Endothelial cell (in vitro differentiated cells): ENCODE measurements at places on chromosomes 11 and 22. TPM values are rescaled to one million over a fixed set of nuclear protein-coding genes. Genes with fewer than 3 reads are reported as not detected.

PLAAT4 gene
- total RNA-seq: not detected

OR4A16 gene
- not detected for total RNA-seq

SERPIND1 gene
- total RNA-seq: 0.18 TPM

AASDHPPT gene
- total RNA-seq: 26.7 TPM

IMMP1L gene
- 20.9 TPM for total RNA-seq

TRPC6 gene
- 0.51 TPM for total RNA-seq

ARHGAP8 gene
- 0.80 TPM for total RNA-seq

KRTAP5-3 gene
- not detected for total RNA-seq

GRCh38 chr11:46305295-46305694 is 27.8 kb downstream of the CREB3L1 start:
- no peak overlapping the region for H3K4me3 ChIP-seq
- H3K27ac ChIP-seq: no peak overlapping the region
- DNase-seq: no peak
- H3K4me1 ChIP-seq: no peaks in the 10 kb centered on the region
- H3K36me3 ChIP-seq: peaks cover 6% of the 10 kb centered on the region
- H3K27me3 ChIP-seq: no peaks in the 10 kb centered on the region

DNA sequence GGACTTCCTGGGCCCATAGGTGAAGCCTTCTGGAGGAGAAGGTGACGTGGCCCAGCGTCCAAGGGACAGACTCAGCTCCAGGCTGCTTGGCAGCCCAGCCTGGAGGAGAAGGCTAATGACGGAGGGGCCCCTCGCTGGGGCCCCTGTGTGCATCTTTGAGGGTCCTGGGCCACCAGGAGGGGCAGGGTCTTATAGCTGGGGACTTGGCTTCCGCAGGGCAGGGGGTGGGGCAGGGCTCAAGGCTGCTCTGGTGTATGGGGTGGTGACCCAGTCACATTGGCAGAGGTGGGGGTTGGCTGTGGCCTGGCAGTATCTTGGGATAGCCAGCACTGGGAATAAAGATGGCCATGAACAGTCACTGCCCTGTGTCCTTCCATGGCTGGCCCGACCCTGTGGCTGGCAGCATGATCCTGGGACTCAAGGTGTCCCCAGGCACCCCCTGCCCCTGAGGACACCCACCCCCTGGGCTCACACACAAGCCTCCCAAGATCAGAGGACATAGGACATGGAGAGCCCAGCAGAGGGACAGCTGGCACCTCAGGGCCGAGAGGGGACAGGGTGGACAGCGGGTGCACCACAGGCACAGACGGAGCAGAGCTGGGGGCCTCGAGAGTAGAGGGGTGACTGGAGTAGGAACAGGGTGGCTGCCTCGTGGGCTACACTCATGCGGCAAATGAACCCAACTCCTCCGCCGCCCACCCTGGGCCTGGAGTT is 10.1 kb downstream of the SIGIRR start:
- no peak overlapping the region for H3K4me3 ChIP-seq
- H3K27me3 ChIP-seq: peaks cover 4% of the 10 kb centered on the region
- H3K4me1 ChIP-seq: no peaks in the 10 kb centered on the region
- DNase-seq: no peak

DNA sequence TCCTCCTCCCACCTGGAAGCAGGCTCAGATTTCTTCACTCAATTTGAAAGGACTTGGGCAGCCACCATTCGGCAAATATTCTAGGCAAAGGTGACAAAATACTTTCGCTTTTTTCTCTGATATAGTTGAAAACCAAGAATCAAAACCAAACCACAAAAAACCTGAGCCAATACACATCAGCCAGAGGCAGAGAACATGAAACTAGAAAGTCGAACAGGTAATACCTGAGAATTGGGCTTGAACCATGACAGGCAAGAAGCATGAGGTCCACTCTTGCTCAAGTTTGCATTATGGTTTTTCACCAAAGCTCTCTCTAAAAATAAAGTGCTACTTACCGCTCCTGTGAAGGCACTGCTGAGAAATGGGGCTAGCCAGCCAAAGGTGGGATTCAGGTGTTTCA is 26.2 kb upstream of the LDLRAD3 start:
- DNase-seq: no peak
- no peaks in the 10 kb centered on the region for H3K36me3 ChIP-seq
- H3K27ac ChIP-seq: no peak overlapping the region
- no peak overlapping the region for H3K4me3 ChIP-seq
- H3K4me1 ChIP-seq: peaks cover 16% of the 10 kb centered on the region

DNA sequence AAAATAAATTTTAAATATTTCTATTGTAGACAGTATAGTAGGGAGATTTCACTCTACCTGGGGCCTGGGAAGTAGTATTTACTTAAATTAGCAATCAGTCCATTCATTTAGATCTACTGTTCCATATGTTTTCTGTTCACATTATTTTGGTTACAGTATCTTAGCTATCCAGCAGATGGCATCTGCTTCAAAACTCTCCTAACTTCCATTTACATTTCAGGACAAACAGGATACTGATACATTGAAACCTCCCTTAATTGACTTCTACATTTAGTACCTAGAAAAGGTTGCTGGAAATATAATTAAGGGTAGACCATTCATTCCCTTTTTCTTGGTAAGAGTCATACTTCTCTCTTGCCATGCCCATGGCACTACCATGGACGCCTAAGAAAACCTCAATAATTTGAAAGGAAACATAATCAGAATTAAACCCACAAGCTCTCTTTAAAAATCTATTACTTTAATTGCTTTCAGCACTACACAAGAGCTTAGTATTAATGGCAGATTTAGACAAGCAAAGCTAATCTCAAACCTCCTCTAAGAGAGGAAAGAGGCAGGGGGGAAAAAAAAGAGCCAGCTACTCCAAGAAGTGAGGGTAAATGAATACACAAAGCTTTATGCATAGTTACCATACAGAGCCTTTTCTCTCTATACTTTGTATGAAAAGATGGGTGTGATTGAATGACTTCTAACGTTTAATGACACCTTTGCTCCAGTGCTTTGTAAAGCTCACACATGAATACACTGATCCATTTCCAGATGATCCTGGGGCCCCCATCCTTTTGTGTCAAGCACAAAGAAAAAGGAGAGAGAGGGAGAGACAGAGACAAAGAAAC is 131.2 kb upstream of the MTMR2 start:
- peaks cover 22% of the 10 kb centered on the region for H3K4me1 ChIP-seq
- H3K27ac ChIP-seq: no peak overlapping the region
- H3K27me3 ChIP-seq: no peaks in the 10 kb centered on the region
- no peak overlapping the region for H3K4me3 ChIP-seq
- no peak for DNase-seq
- H3K36me3 ChIP-seq: no peaks in the 10 kb centered on the region

- no peak for DNase-seq
- peaks cover 10% of the 10 kb centered on the region for H3K27me3 ChIP-seq
- H3K4me3 ChIP-seq: peak overlapping the region; percentile 68
Measured at GRCh38 chr11:123624974-123625373, 29.4 kb downstream of the SCN3B start.

GRCh38 chr22:21064917-21065864 is 19.4 kb downstream of the LRRC74B start:
- H3K27ac ChIP-seq: no peak overlapping the region
- peaks cover 2% of the 10 kb centered on the region for H3K27me3 ChIP-seq
- H3K4me3 ChIP-seq: no peak overlapping the region

DNA sequence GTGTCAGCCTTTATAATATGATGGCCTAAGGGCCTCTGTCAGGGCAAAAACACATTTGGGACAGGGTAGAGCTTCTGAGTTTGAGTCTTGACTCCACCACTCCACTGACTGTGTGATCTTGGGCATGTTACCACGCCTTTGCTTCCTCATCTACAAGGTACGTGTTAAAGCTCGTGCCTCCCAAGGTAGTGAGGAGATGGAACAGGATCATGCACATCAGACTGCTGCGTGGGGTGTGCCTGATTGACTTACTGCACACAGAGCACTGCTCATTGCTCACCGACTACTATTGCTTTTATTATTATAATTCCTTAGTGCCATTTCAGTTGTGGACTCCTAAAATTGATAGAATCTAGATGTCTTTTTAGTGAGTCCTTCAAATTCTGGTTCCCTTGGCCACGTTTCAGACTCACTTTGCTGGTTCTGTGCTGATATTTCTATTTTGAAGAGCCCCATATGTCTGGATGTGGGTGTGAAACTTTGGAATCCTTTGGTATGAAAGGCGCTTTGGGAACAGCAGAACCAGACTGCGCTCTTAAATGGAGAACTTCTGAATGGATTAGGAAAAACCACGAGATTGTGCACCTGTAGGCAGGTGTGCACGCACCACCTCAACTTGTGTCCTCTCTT is 44.1 kb upstream of the RAB1B start:
- no peaks in the 10 kb centered on the region for H3K4me1 ChIP-seq
- no peak for DNase-seq
- H3K4me3 ChIP-seq: no peak overlapping the region

GRCh38 chr11:90884181-90884580 is 661.3 kb upstream of the CHORDC1 start:
- peaks cover 4% of the 10 kb centered on the region for H3K27me3 ChIP-seq
- H3K4me3 ChIP-seq: no peak overlapping the region
- no peaks in the 10 kb centered on the region for H3K36me3 ChIP-seq
- H3K4me1 ChIP-seq: no peaks in the 10 kb centered on the region
- H3K27ac ChIP-seq: no peak overlapping the region

DNA sequence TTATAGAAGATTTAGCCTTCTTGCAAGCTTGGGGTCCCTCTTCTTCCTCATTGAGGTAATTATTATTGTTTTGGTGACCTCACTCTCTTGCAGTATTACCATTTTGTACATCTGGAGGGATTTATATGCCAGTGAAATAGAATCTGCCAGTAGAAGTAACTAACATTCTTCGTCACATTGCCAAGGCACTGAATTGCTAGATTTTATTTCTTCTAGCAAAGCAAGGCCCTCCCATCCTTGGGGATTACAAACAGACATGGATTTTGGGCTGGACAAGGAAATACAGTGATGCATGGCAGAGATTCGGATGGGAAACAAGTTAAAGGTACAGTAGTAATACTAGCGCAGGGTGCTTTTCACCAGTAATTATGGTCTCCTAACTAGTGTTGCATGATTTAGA is 7.8 kb downstream of the ADAMTS15 start:
- no peak overlapping the region for H3K4me3 ChIP-seq
- DNase-seq: no peak
- H3K27ac ChIP-seq: no peak overlapping the region
- peaks cover 7% of the 10 kb centered on the region for H3K27me3 ChIP-seq
- peaks cover 8% of the 10 kb centered on the region for H3K4me1 ChIP-seq

DNA sequence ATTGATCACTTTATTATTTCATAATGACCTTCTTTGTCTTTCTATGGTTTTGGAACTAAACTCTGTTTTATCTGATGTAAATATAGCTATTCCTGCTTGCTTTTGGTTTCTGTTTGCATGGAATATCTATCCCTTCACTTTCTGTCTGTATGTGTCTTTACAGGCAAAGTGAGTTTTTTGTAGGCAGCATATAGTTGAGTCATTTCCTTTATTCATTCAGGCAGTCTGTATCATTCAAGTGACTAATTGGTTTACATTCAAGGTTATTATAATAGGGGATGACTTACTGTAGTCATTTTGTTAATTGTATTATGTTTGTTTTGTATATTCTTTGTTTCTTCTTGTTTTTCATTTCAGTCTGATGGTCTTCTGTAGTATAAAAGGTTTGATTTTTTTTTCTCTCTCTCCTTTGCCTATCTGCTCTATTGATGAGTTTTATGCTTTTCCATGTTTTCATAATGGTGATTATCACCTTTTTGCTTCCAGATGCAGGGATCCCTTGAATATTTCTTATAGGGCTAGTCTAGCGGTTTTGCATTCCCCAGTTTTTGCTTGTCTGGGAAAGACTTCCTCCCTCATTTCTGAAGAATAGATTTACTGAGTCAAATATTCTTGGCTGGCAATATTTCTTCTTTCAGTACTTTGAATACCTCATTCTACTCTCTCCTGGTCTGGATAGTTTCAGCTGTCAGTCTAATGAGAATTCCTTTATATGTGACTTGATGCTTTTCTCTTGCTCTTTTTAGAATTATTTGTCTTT is 50.4 kb downstream of the GDPD4 start:
- no peaks in the 10 kb centered on the region for H3K27me3 ChIP-seq
- H3K27ac ChIP-seq: no peak overlapping the region
- H3K36me3 ChIP-seq: no peaks in the 10 kb centered on the region
- DNase-seq: no peak
- H3K4me1 ChIP-seq: no peaks in the 10 kb centered on the region

DNA sequence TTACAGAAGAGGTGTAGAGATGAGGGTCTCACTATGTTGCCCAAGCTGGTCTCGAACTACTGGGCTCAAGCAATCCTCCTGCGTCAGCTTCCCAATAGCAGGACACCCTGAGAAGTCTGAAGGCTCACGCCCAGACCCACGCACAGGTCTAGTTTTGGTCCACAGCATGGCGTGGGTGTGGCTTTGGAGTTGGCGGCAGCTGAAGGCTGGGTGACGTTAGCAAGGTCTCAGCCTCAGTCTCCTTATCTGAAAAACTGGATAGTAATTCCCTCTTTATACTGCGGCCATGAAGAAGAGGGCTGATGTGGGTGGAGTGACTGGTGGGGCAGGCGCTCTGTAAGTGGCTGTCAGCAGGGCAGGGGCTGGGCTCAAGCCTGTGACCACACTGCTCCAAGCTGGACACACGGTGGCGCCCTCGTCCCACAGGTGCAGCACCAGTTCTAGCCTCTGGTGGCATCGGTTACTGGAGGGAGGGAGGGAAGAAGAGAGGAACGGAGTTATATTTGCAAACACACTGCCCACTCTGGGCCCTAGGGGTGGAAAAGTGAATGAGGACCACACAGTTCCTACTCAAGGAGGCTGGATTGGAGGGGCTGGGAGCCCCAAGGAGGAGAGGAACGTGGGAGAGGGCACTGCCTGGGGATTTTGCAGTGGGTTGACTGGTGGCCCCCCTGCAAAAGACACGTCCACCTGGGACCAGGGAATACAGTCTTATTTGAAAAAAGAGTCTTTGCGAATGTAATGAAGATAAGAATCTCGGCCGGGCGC is 19.6 kb upstream of the CARD10 start:
- DNase-seq: peak; percentile 94
- peak overlapping the region; percentile 37 for H3K4me3 ChIP-seq
- H3K27ac ChIP-seq: no peak overlapping the region

GRCh38 chr11:125935618-125936199 is 10.1 kb upstream of the VSIG10L2 start:
- H3K4me3 ChIP-seq: no peak overlapping the region
- no peak for DNase-seq

DNA sequence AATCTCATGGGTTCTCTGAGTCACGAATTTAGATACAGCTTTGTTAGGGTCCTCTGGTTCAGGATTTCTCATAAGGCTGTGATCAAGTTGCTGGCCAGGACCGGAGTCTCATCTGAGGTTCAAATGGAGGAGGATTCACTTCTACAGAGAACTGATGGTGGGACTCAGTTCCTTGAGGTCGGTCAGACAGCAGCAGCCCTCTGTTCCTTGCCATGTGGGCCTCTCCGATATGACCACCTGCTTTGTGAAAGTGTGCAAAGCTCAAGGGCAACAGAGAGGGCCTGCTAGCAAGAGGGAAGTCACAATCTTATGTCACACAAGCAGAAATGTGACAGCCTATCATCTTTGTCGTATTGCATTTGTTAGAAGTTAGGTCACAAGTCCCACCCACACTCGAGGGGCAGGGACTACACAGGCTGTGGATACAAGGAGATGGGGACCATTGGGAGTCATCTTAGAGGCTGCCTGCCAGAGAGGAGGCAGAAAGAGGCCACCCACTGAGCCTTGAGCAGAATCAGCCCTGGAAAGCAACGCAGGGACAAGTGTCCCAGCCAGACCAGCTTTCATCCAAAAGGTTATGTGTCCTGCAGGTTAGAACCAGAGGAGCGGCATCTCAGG is 34.5 kb downstream of the RPUSD4 start:
- no peaks in the 10 kb centered on the region for H3K27me3 ChIP-seq
- H3K27ac ChIP-seq: no peak overlapping the region
- DNase-seq: no peak
- no peaks in the 10 kb centered on the region for H3K36me3 ChIP-seq
- H3K4me3 ChIP-seq: no peak overlapping the region

GRCh38 chr11:28581286-28582242 is 473.4 kb downstream of the METTL15 start:
- no peaks in the 10 kb centered on the region for H3K27me3 ChIP-seq
- no peak overlapping the region for H3K4me3 ChIP-seq
- H3K27ac ChIP-seq: no peak overlapping the region
- DNase-seq: no peak
- H3K36me3 ChIP-seq: no peaks in the 10 kb centered on the region
